Endodermal cell (in vitro differentiated cells): ENCODE measurements at places on chromosomes 4 and X.
A peak's percentile ranks its signal among the peaks of the same experiment; 100 is the strongest.

DNA sequence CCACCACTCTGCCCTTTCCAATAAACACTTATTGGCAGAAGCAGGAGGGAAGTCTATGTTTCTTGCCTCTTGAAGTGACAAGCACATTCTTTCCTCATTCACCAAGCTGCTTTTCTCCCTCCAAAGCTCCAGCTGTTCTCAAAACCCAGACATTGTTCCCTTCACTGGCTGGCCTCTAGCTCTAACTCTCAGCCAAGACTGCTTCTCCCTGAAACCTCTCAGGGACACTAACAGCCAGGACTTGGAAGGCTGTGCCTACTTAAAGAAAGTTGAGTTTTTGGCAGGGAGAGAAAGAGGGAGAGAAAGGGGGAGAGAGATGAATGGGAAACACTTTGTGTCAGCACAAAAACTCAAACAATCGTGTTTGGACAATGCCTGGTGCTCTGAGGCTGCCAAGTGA lies 99.5 kb downstream of the COX18 start:
- H3K4me1 ChIP-seq, result no peaks in the 10 kb centered on the region
- H3K27ac ChIP-seq, result no peak overlapping the region
- H3K4me3 ChIP-seq, result no peak overlapping the region
- no peaks in the 10 kb centered on the region for H3K36me3 ChIP-seq
- H3K27me3 ChIP-seq, result no peaks in the 10 kb centered on the region

GRCh38 chrX:19347916-19348315 lies 4.2 kb downstream of the PDHA1 start:
- H3K4me1 ChIP-seq, result no peaks in the 10 kb centered on the region
- H3K36me3 ChIP-seq, result peaks cover 36% of the 10 kb centered on the region
- H3K27me3 ChIP-seq, result no peaks in the 10 kb centered on the region
- no peak overlapping the region for H3K4me3 ChIP-seq

DNA sequence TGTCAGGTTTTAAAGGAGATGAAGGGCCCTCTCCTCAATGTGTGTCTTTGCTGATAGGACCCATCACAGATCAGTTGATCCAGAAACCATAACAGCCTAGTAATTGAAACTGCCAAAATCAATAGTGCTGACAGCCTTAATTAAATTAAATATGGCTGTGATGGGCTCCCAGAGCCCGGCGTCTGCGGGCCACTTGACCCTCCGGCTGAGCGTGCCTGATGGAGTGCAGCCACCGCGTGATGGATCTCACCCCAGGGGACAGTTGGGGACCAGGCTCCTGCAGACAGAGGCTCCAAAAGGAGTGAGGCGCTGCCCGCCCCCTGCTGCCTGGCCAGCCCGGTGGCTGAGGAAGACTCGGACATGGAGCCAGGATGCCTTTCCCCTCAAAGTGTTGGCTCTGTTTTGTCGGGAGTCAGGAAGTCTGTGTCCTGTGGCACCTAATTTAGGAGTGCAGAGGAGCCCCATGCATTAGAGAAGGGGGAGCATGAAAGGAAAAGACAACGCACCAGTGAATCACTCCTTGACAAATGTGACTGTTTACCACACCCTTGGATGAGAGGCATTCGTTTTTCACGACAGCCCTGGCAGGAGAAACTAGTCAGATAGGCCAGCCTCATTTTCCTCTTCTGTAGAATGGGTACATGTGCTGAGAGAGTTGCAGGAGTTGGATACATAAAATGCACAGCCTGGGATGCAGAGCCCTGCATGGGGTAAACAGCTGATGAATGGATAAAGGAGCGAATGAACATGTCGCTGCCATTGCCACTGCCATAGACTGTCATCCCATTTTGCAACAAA lies 40.9 kb upstream of the MSX1 start:
- H3K36me3 ChIP-seq, result no peaks in the 10 kb centered on the region
- DNase-seq, result no peak
- no peak overlapping the region for H3K4me3 ChIP-seq
- no peak overlapping the region for H3K27ac ChIP-seq
- peaks cover under 1% of the 10 kb centered on the region for H3K27me3 ChIP-seq

- H3K36me3 ChIP-seq, result no peaks in the 10 kb centered on the region
- peaks cover 12% of the 10 kb centered on the region for H3K4me1 ChIP-seq
These were observed 147.0 kb upstream of the NOCT start for GRCh38 chr4:138868562-138868961.

DNA sequence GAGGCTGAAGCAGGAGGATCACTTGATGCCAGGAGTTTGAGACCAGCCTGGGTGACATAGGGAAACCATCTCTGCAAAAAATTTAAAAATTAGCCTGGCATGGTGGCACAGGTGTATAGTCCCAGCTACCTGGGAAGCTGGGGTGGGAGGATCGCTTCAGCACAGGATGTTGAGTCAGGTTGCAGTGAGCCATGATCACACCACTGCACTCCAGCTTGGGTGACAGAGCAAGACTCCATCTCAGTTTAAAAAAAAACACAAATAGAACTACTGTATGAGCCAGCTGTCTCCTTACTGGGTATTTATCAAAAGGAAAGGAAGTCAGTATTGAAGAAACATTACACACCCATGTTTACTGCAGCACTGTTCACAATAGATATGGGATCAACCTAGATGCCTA lies 138.7 kb downstream of the RAP1GDS1 start:
- no peak for DNase-seq
- H3K4me3 ChIP-seq, result no peak overlapping the region
- no peaks in the 10 kb centered on the region for H3K27me3 ChIP-seq
- H3K36me3 ChIP-seq, result peaks cover 16% of the 10 kb centered on the region
- H3K27ac ChIP-seq, result no peak overlapping the region

- no peaks in the 10 kb centered on the region for H3K36me3 ChIP-seq
- no peaks in the 10 kb centered on the region for H3K4me1 ChIP-seq
- H3K27me3 ChIP-seq, result no peaks in the 10 kb centered on the region
- no peak overlapping the region for H3K4me3 ChIP-seq
- H3K27ac ChIP-seq, result no peak overlapping the region
These were observed 550.3 kb downstream of the SMARCA1 start for GRCh38 chrX:128973033-128973432.

DNA sequence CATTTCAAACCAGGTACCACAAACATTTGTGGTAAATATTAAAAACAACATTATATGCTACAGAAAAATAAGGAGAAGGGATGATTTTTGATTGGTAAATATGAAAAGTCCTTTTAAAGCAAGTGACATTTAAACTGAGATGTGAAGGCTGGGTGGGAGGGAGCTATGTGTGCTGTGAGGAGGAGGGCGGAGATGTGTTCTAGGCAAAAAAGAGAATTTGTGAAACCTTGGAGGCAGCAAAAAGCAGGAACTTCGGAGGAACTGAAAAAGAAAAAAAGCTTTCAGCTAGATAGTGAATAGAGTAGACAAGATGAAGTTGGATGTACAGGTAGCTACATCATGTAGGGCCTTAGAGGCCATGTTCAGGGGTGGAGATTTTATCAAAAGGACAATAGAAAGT lies 10.1 kb upstream of the ARAP2 start:
- no peak for DNase-seq
- H3K4me1 ChIP-seq, result no peaks in the 10 kb centered on the region
- H3K27me3 ChIP-seq, result no peaks in the 10 kb centered on the region

GRCh38 chr4:96352051-96352517 lies 512.2 kb downstream of the PDHA2 start:
- no peaks in the 10 kb centered on the region for H3K27me3 ChIP-seq
- DNase-seq, result peak; percentile 63
- no peaks in the 10 kb centered on the region for H3K36me3 ChIP-seq
- H3K27ac ChIP-seq, result no peak overlapping the region
- no peak overlapping the region for H3K4me3 ChIP-seq

GRCh38 chr4:14568351-14568750 lies 433.9 kb upstream of the CPEB2 start:
- no peak for DNase-seq
- H3K4me1 ChIP-seq, result peaks cover 5% of the 10 kb centered on the region
- no peak overlapping the region for H3K4me3 ChIP-seq
- H3K27ac ChIP-seq, result no peak overlapping the region

DNA sequence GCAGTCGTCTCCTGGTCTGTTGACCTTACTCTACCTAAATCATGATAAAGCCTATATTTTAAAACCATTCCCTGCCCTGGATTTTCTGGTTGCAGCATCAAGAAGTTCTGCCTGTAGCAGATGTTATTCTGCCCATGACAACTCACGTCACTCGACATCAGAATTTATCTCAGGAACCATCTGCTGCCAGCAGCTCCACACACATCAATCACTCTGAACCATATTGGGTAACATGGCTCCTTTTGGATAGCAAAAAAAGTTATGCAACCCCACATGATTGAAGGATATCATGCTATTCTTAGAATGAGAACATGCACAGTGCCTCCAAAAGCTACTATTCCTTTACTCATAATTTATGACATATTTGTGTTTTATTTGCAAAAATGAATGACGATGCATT lies 341.4 kb downstream of the DHRSX start:
- no peak overlapping the region for H3K27ac ChIP-seq
- DNase-seq, result no peak
- no peaks in the 10 kb centered on the region for H3K36me3 ChIP-seq

DNA sequence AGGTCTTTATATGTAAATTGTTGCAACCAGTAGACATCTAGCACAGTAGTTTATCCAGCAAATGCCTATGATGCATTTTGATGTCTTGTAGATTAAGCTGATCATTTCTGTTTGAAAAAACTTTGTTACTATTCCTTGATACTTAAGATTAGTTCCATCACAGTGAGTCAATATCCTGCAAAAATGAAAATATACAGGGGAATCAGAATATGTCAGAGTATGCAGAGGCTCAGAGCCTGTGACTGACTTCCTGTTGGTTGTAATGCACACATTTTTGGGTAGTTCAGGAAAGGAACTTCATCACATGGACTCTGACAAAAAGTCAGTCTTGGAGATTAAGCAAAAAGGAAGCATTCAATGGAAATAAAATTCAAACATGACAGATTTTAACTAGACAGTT lies 815.5 kb downstream of the FAT4 start:
- DNase-seq, result no peak
- H3K4me3 ChIP-seq, result no peak overlapping the region
- no peak overlapping the region for H3K27ac ChIP-seq
- H3K4me1 ChIP-seq, result no peaks in the 10 kb centered on the region
- H3K27me3 ChIP-seq, result no peaks in the 10 kb centered on the region
